CD4-positive, alpha-beta memory T cell (primary cell): ENCODE measurements at places on chromosomes 1 and 21. TPM values are rescaled to one million over a fixed set of nuclear protein-coding genes. Genes with fewer than 3 reads are reported as not detected.
A peak's percentile ranks its signal among the peaks of the same experiment; 100 is the strongest.

- H3K27ac ChIP-seq, result no peak overlapping the region
- H3K4me3 ChIP-seq, result no peak overlapping the region
- no peaks in the 10 kb centered on the region for H3K36me3 ChIP-seq
- no peaks in the 10 kb centered on the region for H3K4me1 ChIP-seq
- no peaks in the 10 kb centered on the region for H3K27me3 ChIP-seq
- no peak for DNase-seq
Measured at GRCh38 chr1:22592919-22593790, 29.9 kb downstream of the EPHA8 start.

PLA2G4A gene
- 0.25 TPM for total RNA-seq

GRCh38 chr1:200778766-200779165, 40.1 kb downstream of the CAMSAP2 start:
- DNase-seq, result no peak
- no peak overlapping the region for H3K27ac ChIP-seq
- no peaks in the 10 kb centered on the region for H3K36me3 ChIP-seq
- no peaks in the 10 kb centered on the region for H3K4me1 ChIP-seq
- H3K4me3 ChIP-seq, result no peak overlapping the region

DNA sequence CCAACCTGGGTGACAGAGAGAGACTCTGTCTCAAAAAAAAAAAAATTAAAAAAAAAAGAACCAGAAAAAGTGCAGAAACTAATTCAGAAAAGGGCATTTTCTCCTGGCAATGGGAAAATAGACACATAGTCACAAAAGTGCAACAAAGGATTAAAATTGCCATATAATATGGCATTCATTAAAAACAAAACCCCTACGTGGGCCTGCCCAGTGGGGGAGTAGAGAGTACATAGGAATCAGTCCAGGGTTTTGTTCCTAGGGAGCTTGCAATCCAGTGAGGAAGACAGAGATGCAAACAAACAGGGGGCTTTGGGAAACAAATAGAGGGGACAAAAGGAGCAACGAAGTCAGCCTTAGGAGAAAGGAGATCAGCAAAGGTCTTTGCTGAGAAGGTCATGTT, 4.5 kb upstream of the TRABD2B start:
- H3K36me3 ChIP-seq, result no peaks in the 10 kb centered on the region
- no peak for DNase-seq
- no peak overlapping the region for H3K27ac ChIP-seq
- no peaks in the 10 kb centered on the region for H3K4me1 ChIP-seq

NOTCH2 gene
- total RNA-seq, result 58.7 TPM

GRCh38 chr1:107954719-107955415, 10.1 kb downstream of the VAV3 start:
- no peaks in the 10 kb centered on the region for H3K36me3 ChIP-seq
- no peak for DNase-seq
- no peak overlapping the region for H3K4me3 ChIP-seq
- H3K27me3 ChIP-seq, result no peaks in the 10 kb centered on the region
- peaks cover 2% of the 10 kb centered on the region for H3K4me1 ChIP-seq
- no peak overlapping the region for H3K27ac ChIP-seq

MSH4 gene
- total RNA-seq, result 0.87 TPM

DNA sequence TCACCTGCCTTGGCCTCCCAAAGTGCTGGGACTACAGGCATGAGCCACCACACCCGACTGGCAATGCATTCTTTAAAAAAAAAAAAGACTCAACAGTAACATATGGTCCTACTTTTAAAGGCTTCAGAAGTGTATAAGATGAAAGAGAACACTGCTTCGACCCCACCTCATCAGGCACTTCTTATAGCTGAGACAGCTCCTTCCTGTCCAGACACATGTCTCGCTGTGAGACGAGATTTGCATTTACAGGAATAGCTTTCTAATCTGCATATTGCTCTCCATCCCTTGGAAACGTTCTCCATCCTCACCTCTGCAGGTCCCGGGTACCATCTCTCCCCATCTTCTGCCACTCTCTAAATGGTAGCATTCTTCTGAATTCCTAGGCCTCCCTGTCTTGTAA, 6.7 kb downstream of the AZIN2 start:
- H3K4me1 ChIP-seq, result peaks cover 25% of the 10 kb centered on the region
- no peaks in the 10 kb centered on the region for H3K27me3 ChIP-seq
- no peak overlapping the region for H3K4me3 ChIP-seq
- peak overlapping the region; percentile 21 for H3K27ac ChIP-seq
- no peak for DNase-seq
- no peaks in the 10 kb centered on the region for H3K36me3 ChIP-seq

DNA sequence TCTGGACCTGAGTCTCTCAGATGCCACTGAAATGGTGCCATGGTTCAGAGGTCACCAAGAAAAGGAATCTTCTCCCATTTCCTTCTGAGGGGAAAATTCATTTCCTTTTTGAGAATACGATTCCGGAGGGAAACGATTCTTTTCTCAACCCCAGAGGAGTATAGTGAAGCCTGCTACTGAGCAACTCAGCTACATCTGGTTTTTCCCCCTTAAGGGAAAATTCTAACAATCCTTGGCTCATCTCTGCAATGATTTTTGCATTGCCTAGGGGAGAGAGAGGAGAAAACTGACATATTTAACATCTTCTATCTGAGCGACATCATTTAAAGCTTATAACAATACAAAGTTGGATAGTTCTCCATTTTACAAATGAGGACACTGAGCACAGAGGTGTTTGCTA, 22.4 kb upstream of the KANK4 start:
- H3K27ac ChIP-seq, result no peak overlapping the region
- H3K36me3 ChIP-seq, result no peaks in the 10 kb centered on the region
- DNase-seq, result no peak
- H3K4me3 ChIP-seq, result no peak overlapping the region
- no peaks in the 10 kb centered on the region for H3K27me3 ChIP-seq
- no peaks in the 10 kb centered on the region for H3K4me1 ChIP-seq

KIRREL1 gene
- not detected for total RNA-seq

DNA sequence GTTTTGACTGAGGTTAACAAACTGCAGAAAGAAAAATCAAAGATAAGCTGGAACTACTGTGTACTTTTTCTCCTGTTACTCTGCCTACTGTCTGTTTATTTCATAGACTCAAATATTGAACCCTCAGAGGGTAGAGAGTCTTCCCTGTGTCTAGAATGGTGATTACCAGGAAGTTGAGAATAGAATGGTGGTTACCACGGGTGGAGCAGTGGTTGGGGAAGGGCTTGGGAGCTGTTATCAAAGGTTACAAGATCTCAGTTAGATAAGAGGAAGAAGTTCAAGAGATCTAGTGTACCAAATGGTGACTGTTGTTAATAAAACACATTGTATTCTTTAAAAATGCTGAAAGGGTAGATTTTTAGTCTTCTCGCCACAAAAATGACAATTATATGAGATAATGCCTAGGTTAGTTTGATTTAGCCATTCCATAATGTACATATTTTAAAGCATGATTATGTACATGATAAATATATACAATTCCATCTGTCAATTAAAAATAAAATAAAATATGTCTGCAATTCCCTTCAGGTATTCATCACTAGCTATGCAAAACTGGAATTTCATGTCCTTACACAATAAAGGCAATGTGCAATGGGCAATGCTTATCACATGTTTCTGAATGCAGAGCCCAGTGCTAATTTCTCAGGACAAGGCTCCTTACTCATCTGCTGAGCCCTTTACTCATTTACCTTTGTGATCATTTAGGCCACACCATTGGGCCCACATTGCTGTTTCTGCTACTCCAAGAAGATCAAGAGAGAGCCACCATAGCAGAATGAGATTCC, 474.3 kb upstream of the CAMK1G start:
- no peaks in the 10 kb centered on the region for H3K27me3 ChIP-seq
- no peak for DNase-seq
- no peaks in the 10 kb centered on the region for H3K4me1 ChIP-seq
- H3K36me3 ChIP-seq, result no peaks in the 10 kb centered on the region
- no peak overlapping the region for H3K4me3 ChIP-seq
- no peak overlapping the region for H3K27ac ChIP-seq

- no peak overlapping the region for H3K27ac ChIP-seq
- H3K36me3 ChIP-seq, result peaks cover 46% of the 10 kb centered on the region
- peaks cover 28% of the 10 kb centered on the region for H3K4me1 ChIP-seq
- no peaks in the 10 kb centered on the region for H3K27me3 ChIP-seq
- DNase-seq, result no peak
Measured at GRCh38 chr1:19384772-19385187, 72.7 kb downstream of the SLC66A1 start.

GRCh38 chr1:219120624-219121544, 52.8 kb upstream of the LYPLAL1 start:
- no peaks in the 10 kb centered on the region for H3K27me3 ChIP-seq
- DNase-seq, result no peak
- no peak overlapping the region for H3K27ac ChIP-seq
- H3K4me1 ChIP-seq, result no peaks in the 10 kb centered on the region

KCNJ9 gene
- total RNA-seq, result not detected

B3GALT2 gene
- total RNA-seq, result 15.1 TPM

CORT gene
- not detected for total RNA-seq

DNA sequence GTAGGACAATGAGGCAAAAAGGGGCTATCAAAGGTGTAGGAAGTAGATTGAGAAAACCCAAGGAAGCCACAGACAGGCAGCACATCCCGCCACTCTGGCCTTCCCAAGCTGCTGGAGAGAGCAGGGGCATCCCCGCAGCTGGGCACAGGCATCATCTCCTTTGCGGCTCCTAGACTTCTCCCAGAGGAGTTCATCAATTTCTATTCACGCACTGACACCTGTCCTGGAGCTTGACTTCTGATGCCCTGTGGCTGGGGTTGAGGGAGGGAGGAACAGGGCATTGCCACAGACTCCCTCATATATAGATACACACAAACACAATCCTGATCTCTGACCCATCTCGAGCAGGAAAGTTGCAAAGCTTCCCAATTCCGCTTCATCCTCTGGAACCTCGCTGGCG, 1.9 kb upstream of the TFAP2E start:
- no peak overlapping the region for H3K4me3 ChIP-seq
- H3K4me1 ChIP-seq, result peaks cover 11% of the 10 kb centered on the region
- no peaks in the 10 kb centered on the region for H3K27me3 ChIP-seq
- H3K36me3 ChIP-seq, result no peaks in the 10 kb centered on the region

DNA sequence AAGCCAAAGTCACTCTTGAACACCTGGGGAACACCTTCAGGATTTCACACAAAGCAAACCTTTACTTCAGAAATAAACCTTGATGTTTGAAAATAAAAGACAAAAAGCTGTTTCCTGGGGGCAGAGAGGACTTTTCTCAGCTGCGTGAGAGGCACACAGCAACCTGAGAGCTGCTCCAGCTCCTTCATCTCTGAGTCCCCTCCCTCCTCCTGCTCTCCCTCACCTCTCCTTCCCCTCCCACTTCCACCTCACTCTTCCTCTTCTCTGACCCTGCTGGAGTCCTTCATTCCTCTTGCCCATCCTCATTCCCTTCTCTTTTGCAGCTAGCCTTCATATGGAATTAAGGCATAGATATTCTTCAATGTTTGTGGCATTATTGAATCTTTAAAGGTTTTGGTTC, 208.4 kb downstream of the OMA1 start:
- no peaks in the 10 kb centered on the region for H3K27me3 ChIP-seq
- H3K4me3 ChIP-seq, result no peak overlapping the region
- H3K4me1 ChIP-seq, result no peaks in the 10 kb centered on the region
- H3K27ac ChIP-seq, result no peak overlapping the region

GRCh38 chr1:37741662-37742061, 23.3 kb downstream of the EPHA10 start:
- H3K36me3 ChIP-seq, result no peaks in the 10 kb centered on the region
- no peak overlapping the region for H3K27ac ChIP-seq
- DNase-seq, result no peak
- peaks cover 6% of the 10 kb centered on the region for H3K27me3 ChIP-seq
- no peak overlapping the region for H3K4me3 ChIP-seq

GRCh38 chr1:53401813-53402745, 57.1 kb upstream of the DMRTB1 start:
- H3K27me3 ChIP-seq, result no peaks in the 10 kb centered on the region
- H3K4me3 ChIP-seq, result no peak overlapping the region
- no peaks in the 10 kb centered on the region for H3K4me1 ChIP-seq
- no peak for DNase-seq
- H3K36me3 ChIP-seq, result no peaks in the 10 kb centered on the region
- H3K27ac ChIP-seq, result no peak overlapping the region

DNA sequence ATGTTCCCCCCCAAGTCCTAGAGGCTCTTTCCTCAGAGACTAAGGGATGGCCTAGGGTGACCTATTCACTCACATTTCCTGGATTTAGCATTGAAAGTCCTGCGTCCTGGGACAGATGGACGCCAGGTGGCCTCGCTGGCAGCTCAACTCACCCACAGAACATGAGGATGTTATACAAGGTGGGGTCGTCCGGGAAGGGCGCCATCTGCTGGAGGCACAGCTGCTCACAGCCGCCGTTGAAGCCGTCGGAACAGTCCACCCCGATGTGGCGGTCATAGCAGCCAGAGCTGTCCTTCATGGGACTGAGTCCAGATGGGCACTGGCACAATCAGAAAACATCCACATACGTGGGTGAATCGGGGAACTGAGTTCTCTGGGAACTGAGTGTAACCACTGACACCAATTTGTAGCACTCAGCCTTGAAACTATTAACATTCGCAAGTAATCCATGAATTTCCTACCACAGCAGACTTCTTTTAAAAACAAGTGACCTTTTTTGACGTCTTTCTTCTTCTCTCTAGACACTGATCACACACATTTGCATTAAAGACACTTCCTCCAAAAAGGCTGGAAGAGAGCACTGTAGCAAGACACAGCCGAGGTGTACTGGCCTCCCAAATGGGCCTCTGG, 215.4 kb downstream of the ASTN1 start:
- no peak overlapping the region for H3K4me3 ChIP-seq
- no peaks in the 10 kb centered on the region for H3K27me3 ChIP-seq
- H3K4me1 ChIP-seq, result no peaks in the 10 kb centered on the region
- H3K36me3 ChIP-seq, result no peaks in the 10 kb centered on the region

DNA sequence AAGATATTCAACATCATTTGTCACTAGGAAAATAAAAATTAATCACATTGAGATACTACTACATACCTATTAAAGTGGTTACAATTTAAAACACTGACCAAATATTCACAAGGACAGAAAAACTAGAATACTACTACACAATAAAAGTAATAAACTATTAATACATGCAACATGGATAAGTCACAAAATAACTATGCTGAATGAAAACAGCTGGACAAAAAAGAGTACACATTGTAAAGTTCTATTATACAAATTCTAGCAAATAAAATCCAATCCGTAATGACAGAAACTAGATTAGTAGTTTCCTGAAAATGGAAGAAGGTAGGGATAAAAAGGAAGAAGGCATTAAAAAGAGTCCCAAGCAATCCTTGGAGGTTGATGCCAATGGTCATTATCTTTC, 348.7 kb upstream of the PTBP2 start:
- no peaks in the 10 kb centered on the region for H3K4me1 ChIP-seq
- no peak overlapping the region for H3K4me3 ChIP-seq
- no peaks in the 10 kb centered on the region for H3K27me3 ChIP-seq
- H3K36me3 ChIP-seq, result no peaks in the 10 kb centered on the region
- no peak overlapping the region for H3K27ac ChIP-seq
- DNase-seq, result no peak
